ENCODE measurements at places on chromosomes 2 and 18.

DNA sequence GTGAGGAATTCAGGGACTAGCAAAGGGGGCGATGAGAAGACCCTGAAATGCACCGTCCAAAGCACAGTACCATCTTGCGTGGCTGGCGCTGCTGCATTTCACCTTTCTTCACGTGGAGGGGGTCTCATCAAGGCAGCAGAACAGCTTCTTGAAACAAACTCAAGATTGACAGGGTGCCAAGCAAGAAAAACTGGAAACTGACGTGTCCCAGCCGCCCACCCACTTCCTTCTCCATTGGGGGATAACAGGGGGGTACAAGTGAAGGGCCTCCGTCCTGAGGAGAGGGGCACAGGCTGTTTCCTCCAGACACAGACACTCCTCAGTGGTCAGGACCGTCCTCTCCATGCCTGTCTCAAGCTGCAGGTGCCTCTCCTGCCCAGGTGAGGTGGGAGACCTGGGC, 32.5 kb downstream of the HDAC4 start:
- no peak for DNase-seq

GRCh38 chr2:176104316-176105077, 2.6 kb upstream of the HOXD11 start:
- DNase-seq, result no peak

DNA sequence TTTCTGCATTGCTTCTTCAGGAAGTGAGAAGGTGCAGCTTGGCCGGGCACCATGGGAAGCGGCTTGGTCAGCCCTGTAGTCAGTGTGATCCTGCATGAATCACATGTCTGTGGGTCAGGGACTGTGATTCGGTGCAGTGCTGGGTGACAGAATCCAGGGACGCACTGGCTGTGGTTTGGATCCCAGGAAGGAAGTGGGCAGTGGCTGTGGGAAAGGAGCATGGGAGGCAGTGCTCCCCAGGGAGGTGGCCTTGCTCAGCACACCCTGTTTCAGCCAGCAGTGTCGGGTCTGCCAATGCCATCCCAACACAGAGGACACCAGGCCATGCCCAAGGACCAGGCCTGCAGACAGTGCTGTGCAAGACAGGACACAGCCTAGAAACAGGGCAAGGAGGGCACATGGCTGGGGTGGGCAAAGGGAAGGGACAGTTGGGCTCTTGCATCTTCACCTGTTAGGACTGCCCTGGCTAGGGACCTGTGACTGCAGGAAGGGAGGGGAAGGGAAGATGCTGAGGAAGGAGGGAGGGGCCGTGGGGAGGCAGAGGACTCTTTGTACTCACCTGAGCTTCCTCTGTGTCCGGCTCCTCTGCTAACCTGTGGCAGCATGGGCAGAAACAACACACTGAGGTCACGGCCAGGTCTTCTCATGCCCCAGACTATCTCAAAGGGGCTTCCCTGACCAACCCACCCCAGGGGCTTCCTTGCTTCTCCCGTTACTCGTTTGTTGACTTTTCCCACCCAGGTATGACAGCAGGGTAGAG, 37.2 kb upstream of the DNMT3A start:
- no peak for DNase-seq

DNA sequence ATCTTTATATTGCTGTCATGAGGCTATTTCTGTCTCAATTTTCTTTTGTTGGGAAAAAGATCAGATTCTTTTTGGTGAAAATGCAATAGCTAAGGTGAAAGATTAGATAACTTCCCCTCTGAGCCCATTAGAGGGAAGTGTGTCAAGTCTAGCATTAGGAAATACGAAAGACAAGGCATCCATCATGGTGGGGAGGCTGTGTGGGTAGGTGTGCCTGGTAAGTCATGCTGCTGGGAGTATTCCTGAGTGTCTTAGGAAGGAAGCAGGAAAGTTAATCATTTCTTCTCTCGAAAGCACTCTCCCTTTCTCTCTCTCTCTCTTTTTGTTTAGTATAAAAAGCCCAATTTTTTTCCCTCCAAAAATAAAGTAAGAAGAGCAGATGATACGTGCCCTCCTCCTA, 780.2 kb upstream of the FSHR start:
- no peak for DNase-seq

GRCh38 chr18:6959110-6959509, 158.5 kb downstream of the LAMA1 start:
- DNase-seq, result no peak

- DNase-seq, result no peak
These were observed 7.9 kb upstream of the RNF152 start for GRCh38 chr18:61900504-61901281.
